ENCODE measurements at places on chromosomes 2 and 18.

- no peak for DNase-seq
Observed at GRCh38 chr2:195538937-195539336, 118.1 kb upstream of the SLC39A10 start.

GRCh38 chr2:225056330-225057073 is 14.2 kb upstream of the DOCK10 start:
- DNase-seq = no peak

- DNase-seq = peak; percentile 36
Observed at GRCh38 chr2:155250800-155251199, 552.3 kb downstream of the KCNJ3 start.

GRCh38 chr2:216569765-216570164 is 63.5 kb upstream of the IGFBP2 start:
- no peak for DNase-seq

DNA sequence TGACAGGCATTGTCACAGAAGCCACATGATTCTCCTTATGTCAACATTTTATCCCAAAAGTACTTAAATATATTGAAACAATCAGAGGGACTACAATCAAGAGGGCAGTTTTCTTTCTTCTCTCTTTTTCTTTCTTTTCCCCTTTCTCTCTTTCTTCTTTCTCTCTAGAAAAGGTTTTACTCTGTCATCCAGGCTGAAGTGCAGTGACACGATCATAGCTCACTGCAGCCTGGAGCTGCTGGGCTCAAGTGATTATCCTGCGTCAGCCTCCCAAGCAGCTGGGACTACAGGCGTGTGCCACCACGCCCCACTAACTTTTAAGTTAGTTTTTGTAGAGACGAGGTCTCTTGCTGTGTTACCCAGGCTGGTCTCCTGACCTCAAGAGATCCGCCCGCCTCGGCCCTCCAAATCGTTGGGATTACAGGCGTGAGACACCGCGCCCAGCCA is 1.0 kb upstream of the PRKD3 start:
- no peak for DNase-seq

GRCh38 chr2:119837350-119837749 is 77.6 kb downstream of the PTPN4 start:
- DNase-seq = no peak

GRCh38 chr2:132416723-132417395 is at the start of gene GPR39:
Gene GPR39, plus strand, starts transcription at chr2:132416805.
- no peak for DNase-seq

- DNase-seq = no peak
Observed at GRCh38 chr18:77405096-77405495, 155.4 kb downstream of the GALR1 start.

DNA sequence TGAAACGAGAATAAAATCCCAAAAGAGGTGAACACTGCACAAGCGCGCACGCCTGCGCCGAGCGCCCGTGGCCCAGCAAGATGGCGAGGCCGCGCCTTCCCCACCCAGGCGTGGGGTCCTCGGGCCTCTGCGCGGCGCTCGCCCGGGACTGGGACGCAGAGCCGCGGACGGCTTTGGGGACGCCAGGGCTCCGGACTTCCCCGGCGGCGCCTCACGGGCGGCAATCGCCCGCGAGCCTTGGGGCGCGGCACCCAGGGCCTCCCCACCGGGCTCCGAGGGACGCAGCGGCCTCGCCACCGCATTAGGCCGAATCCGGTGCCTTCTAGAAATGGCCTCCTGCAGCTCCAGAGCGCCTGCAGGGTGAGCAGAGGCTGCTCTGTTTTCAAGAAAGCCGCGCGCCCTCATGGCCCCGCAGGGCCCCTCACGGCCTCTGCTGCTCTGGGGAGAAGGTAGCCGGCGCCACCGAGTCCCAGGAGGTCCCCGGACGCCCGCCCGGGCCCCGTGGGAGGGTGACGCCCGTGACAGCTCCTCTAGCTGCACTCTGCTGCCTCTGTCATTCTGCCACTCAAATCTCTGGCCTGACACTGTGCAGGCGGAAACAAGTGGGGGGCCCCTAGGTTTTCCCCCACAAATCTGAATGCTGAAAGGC is 35.9 kb upstream of the POMC start:
- no peak for DNase-seq

GRCh38 chr18:80046431-80046830 is 12.2 kb downstream of the RBFA start:
- no peak for DNase-seq

GRCh38 chr2:220660277-220661145 is 911.6 kb downstream of the EPHA4 start:
- DNase-seq = no peak
